ENCODE measurements at places on chromosomes 11 and 22.

GRCh38 chr11:1765871-1766718, 2.4 kb upstream of the CTSD start:
- no peak for DNase-seq

GRCh38 chr11:90197377-90197776, 25.5 kb downstream of the CHORDC1 start:
- no peak for DNase-seq

- no peak for DNase-seq
These were observed 5.3 kb downstream of the HARBI1 start for GRCh38 chr11:46611526-46612304.

DNA sequence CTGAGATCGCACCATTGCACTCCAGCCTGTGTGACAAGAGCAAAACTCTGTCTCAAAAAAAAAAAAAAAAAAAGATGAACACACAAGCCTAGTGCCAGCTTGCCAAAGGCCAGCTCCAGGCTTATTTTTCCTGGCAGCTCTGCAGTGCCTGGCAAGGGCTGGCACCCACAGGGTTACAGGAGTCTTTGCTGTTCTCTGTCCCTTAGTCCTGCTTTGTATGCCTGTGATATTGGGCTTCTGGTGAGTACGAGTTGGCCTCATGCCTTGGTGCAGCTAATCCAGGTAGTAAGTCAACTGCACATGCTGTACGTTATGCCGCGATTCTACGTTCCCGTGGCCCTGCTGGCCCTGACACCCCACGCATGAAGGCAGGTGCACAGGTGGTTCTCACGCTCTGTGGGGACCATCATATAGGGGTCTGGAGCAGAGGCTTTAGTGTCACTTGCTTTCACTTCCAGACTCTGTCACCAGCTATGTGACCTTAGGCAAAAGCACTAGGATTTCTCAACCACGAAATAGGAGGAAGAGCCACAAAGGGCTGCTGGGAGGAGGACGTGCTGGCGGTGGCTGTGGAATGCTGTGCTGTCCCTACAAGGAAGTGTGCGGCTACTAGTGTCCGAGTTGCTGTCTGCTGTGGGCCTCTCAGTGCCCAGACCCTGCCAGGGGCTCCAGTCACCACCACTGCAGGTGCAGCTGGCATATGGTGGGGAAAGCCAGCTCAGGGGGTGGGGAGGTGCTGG, 21.4 kb upstream of the RASL10A start:
- DNase-seq, result no peak

DNA sequence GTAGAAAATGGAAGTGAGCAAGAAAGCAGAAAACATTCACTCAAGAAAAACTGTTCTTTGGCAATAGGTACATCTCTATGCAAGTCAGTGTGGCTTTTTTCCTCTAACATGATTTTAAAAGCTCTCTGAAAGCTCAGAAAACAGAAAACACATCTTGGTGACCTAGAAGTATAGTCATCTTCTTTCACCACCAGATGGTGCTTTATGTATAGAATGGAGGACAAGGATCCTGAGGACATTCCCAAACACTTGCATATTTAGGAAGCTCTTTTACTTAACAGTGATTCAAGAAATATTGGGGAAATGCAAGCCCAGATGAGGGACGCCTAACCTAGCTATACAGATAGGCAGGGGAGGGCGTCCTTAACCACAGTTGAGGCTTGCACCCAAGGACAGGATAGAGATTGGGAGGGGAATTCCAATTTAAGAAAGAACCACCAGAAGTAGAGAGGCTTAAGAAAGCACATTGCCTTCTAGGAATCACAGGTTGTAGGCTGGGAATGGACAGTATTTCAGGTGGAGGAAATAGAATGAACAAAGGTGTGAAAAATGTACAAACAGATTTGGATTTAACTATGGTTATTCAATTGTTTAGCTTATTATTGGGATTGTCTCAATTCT, 13.8 kb upstream of the CCDC81 start:
- no peak for DNase-seq

DNA sequence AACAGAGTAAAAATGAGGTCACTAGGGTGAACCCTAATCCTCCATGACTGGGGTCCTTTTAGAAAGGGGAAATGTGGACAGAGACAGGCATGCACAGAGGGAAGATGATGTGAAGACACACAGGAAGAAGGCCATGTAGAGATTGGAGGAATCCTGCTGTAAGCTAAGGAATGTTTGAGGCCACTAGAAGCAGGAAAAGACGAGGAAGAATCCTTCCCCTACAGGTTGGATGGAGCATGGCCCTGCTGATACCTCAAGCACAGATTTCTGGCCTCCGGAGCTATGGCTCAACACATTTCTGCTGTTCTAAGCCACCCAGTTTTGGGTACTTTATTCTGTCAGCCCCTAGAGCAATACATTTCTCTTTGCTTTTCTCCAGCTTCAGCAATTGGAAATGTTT, 486.9 kb downstream of the MIAT start:
- no peak for DNase-seq

GRCh38 chr11:112837162-112837826, 123.9 kb upstream of the NCAM1 start:
- no peak for DNase-seq

- no peak for DNase-seq
These were observed 424.5 kb upstream of the ANO5 start for GRCh38 chr11:21768388-21768787.

DNA sequence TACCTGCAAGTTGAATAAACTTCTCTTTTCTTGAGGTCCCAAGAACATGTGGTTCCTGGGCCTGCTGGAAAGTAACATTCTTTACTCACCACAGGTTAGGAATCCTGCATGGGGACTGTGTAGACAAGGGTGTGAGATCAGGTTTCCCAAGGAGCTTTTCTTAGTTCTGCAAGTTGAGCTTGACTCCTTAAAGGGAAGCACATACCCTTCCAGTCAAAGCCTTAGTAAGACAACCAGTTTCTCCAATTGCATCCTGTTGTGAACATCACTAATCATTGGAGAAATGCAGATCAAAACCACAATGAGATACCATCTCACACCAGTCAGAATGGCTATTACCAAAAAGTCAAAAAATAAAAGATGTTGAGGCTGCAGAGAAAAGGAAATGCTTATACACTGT, 48.3 kb upstream of the PAK1 start:
- no peak for DNase-seq

- DNase-seq, result no peak
These were observed 1.5 kb downstream of the RAB30 start for GRCh38 chr11:83070044-83070701.

DNA sequence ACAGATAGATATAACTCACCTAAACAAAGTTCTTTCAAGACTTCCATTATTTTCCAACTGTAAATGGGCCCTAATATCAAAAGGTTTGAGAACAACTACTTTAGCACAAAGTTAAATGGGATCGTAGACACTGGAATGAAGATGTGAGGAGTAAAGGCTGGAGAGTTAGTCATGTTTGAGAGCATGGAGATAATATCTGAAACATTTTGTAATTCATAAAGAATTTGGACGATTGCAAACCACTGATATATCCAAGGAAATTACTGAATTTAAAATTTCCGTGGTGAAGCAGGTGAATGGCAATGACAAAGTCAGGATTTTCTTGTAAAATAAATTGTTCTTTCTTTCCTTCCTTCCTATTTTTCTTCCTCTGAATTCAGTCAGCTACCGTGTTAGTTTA, 564.9 kb downstream of the CNTN5 start:
- DNase-seq, result no peak

- DNase-seq, result no peak
These were observed 9.9 kb downstream of the ADAMTS15 start for GRCh38 chr11:130458410-130458729.

DNA sequence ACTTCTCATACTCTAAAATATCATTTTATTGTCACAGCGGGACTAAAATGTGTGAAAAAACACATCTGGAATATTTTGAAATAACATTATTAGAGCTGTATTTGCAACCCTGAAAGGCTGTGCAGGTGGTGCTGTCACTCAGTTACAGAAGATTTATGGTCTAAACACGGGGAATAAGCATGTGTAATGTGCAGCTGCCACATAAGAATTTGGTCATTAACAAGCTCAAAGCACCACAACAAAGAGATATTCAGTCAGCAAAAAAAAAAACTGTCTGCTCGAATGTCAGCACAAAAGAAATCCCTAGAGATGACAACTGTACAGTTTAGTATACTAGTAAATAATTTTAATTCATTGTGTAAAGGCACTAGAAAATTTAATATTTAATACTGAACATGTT, 31.3 kb downstream of the TMEM123 start:
- DNase-seq, result no peak

GRCh38 chr22:46803031-46803880, 40.8 kb downstream of the TBC1D22A start:
- peak; percentile 66 for DNase-seq

- no peak for DNase-seq
These were observed 26.3 kb upstream of the TH start for GRCh38 chr11:2197771-2198520.

DNA sequence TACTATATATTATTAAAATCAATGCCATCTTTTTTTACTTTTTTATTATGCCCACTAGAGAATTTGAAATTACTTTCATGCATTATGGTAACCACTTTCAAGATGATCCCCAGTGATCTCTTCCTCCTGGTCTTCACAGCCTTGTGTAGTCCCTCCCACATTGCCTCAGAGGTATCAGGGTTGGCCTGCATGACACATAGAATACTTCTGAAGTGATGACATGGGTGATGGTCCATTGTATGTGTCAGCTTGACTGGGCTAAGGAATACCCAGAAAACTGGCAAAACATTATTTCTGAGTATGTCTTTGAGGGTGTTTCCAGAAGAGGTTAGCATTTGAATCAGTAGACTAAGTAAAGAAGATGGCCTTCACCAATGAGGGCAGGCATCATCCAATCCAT, 14.2 kb upstream of the ISX start:
- no peak for DNase-seq

DNA sequence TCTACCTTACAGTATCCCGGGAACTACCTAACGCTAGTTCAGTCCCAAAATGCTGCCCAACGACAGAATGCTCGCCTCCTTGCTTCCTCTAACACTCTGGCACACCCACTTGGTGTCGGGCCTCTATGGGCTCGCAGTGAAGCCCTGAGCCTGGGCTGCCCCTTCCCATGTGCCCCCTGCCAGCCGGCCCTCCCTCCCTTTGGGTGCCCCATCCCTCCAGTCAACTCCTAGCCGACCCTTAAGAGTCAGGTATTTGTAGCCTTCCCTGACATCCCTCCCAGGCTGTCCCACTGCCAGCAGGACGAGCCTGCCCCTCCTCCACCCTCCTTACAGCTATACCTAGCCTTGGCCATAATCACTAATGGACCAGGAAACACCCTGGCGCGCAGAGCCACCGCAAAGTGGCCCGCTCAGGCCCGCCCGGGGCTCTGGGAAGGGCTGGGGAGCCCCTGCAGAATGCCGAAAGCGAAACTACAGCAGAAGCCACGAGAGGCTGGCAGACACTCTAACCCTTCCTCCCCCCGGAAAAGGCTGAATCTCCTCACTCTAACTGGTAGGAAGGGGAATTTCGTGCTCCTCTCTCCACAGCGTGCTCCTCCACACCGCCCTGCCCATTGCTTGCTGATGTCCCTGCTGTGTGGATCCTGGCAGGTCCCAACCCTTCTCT, 8.2 kb downstream of the CBX7 start:
- DNase-seq, result peak; percentile 37

DNA sequence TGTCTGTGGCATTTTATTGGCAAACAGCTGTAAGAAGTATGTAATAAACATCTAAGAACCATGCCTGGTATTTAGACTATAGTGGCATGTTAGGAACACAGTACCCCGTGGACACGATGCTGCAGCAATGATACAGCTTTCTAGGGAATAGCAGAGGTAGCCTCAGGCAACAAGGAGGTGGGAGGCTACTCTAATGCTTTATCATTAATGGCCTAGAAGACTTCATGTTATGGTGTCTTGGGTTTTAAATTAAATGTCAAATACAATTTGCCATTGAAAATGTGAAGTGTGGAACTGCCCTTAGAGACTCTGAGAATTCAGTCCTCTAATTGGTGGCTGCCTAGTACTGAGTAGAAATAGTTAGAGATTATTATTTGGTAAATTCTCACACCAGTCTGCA, 516.9 kb downstream of the CNTN5 start:
- DNase-seq, result no peak

DNA sequence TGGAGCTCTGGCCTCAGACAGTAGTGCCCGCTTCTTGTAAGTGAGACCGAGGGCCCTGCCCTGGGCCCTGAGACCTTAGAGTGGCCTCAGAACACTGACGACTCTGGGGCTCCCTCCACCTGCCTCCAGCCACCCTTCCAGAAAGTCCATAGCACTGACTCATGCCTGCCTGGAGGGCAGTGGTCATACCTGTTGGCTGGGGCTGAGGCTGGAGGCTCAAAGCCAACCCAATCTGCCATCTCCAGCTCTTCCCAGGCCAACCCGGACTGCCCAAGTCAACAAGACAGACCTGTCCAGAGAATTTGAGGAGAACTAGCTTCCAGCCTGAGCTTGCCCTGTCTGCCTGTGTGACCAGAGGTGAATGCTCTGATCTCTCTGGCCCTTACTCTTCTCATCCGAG, 66.9 kb upstream of the TTLL12 start:
- DNase-seq, result no peak

DNA sequence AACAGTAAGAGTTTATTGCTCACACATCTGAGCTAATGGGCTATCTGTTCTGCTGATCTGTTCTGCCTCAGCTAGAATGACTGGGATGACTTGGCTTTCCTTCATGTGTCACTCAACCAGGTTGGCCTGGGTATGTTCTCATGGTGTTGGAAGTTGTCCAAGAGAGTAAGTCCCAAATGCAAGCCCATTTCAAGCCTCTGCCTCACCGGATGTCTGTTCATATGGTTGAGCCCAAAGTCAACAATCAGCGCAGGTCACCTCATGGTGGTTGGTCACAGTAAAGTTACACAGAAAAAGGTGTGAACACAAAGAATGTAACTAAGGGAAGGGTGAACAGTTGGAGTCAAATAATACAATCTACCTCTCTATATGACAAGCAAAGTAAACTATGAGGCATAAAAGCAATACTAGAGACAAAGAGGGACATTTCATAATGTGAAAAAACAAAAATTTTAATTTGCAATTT, 1.9 kb downstream of the GDPD4 start:
- no peak for DNase-seq

GRCh38 chr22:41302811-41303210, 1.5 kb downstream of the ZC3H7B start:
- no peak for DNase-seq

- DNase-seq, result no peak
These were observed 78.4 kb downstream of the HSD17B12 start for GRCh38 chr11:43758927-43759326.
